ENCODE measurements at places on chromosomes 2 and 18.

DNA sequence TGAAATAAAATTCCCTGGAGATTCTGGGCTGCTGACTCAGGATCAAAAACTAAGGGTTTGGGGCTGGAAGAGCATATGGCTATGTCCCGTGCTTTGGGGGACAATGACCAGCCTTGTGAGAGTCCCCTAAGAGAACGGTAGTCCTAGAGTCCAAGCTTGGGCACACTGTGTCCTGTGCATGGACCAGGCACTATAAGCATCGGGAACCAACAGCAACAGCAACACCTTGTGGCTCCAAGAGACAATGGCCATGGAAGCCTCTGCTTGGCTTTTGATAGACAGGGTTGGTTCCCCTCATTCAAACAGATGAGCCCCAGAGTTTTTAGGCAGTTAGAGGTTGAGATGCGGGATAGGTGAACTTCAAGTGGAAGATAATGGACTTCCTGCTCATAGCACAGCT lies 294.4 kb upstream of the CHAC2 start:
- DNase-seq, result no peak

GRCh38 chr2:169877398-169877797 lies 50.1 kb downstream of the UBR3 start:
- peak; percentile 55 for DNase-seq

DNA sequence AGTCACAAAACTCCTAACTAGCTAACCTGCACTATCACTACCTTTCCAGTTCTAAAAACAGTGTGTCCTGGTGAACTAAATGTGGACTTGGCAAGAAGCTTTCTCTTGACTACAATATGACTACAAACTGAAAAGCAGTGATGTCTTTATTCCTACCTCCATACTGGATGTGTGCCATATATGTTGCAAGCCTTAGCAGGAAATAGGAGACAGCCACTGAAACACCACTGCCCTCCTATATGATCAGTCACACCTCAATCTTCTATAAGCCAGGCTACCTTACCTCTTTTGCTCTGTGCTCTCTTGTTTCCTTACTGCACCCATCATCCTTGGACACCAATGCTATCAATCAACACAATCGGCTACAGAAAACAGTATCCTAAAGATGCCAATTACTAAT lies 34.1 kb downstream of the SS18 start:
- peak; percentile 4 for DNase-seq

DNA sequence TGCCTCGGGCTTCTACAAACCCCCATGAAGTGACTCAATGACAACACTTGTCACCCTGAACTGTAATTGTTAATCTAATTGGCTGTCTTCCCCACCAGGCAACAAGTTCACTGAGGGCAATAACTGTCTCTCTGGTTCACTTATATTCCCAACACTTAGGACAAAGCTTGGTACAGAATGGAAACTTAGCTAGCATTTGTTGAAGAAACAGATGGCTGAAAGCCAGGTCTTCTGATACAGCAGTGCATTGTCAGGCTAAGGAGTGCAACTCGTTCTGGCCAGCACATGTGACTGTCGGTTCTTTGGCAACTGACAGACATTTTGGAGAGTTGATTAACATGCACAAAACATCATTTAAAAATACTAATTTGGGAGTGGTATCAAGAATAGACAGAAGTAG lies 14.6 kb upstream of the DNAJC27 start:
- DNase-seq, result no peak

All from lung microvascular endothelial cell (primary cell).